ENCODE measurements at places on chromosomes 11 and 22.

- no peak for DNase-seq
Measured at GRCh38 chr11:79189055-79189454, 251.8 kb downstream of the TENM4 start.

- no peak for DNase-seq
Measured at GRCh38 chr11:7518811-7519562, 5.2 kb downstream of the PPFIBP2 start.

DNA sequence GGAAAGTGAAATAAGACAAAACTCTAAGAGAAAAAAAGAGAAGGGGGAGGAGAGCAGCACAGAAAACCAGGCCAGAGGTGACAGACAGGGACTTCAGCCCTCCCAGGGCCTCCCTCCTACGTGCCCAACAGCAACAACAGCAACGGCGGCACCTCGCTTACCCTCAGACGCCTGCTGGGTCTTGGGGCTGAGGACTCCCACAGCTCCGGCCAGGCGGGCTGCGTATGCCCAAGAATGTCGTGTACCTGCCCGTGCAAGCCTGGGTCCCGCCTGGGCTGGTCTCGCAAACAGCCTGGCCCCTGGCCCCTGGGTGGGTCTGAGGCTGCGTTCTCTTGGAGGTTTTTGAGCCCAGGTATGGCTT is 30.5 kb downstream of the ARAP1 start:
- DNase-seq = no peak

DNA sequence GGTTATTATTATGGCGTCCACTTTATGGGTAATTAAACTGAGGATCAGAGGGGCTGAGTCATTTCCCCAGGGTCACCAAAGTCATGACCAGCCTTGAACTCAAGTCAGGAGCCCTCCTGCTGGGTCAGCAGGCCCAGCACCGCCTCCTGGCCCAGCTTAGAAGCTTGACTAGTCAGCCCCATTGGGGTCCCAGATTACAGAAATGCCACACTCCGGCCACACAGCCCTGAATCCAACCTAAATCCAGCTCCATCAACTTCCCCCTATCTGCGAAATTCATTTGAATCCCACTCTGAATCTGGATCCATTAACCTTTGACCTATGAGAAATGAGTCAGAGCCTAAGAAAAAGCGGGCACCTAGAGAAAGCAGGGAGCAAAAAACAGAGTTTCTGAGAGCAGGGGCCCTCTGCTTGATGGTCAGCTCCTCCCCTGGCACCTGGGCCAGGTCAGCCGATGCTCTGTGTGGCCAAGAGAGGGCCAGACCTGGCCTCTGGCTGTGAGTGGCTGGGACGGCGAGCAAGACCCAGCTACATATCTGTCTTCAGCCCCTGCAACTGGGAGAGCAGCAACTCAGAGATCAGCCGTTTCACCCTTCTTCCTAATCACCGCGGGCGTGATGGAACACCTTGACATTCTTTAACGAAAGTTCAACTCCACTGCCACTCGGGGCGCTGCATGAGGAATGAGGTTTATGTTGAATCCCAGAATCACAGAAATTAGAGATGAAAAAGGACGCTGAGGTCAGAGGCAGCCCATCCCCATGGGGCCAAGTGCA is 196.1 kb downstream of the TRIM29 start:
- DNase-seq = no peak

DNA sequence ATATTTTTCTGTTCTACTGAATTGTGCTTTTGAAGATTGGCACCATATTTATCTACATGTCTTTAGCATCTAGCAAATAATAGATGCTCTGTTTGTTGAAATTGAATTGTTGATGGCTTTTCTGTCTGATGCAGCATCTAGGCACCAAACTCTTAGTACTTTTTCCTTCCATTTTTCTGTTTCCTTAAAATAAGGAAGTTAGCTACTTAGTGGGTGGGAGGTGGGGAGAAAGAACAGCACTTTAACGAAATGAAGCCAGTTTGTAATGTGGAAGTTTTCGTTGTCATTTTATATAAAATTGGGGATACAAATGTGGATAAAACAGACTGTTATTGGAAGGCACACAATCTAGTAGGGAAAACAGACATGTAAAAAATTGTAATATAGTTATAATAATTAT is 76.6 kb downstream of the HIPK3 start:
- DNase-seq = no peak

DNA sequence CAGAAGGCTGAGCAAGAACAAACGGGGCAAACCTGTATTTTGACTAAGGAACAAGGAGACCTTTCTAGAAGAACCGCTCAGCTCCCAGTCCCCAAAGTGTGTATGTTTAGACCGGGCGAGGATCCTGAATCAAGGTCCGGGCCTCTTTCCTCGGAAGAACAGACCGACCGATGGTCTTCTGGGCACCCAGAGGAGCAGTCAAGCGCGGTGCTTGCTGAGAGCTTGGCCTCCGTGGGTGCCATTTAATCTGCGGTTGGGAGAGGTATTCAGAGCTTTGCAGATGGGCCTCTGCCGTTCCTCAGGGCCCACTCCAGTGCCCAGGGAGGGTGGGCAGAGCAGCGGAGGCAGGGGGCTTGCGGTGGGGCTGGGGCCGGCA is 26.5 kb upstream of the ATXN10 start:
- no peak for DNase-seq

Measured in activated CD4-positive, alpha-beta T cell treated with anti-CD3 and anti-CD28 coated beads for 24 hours (primary cell).